ENCODE measurements at places on chromosomes 7 and 10. TPM values are rescaled to one million over a fixed set of nuclear protein-coding genes. Genes with fewer than 3 reads are reported as not detected.

The SP8 gene
- not detected for polyA plus RNA-seq

The CLDN4 gene
- 4.4 TPM for polyA plus RNA-seq

DNA sequence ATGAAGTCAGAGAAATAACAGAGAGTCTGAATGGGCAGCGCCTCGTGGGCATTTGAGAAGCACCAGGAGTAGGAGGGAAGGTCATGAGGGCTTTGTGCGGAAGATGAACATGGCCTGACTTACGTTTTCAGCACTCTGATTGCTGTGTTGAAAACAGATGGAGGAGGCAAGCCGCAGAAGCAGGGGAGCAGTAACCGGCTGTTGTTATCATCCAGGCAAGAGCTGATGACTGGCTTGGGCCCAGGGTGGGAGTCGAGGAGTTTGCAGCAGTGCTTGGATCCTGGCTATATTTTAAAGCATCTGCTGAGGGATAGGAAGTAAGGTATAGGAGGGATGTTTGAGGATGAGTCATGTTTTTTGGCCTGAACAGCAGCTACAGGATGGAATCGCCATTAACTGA lies 12.7 kb upstream of the PDLIM1 start:
- DNase-seq: peak; percentile 58

DNA sequence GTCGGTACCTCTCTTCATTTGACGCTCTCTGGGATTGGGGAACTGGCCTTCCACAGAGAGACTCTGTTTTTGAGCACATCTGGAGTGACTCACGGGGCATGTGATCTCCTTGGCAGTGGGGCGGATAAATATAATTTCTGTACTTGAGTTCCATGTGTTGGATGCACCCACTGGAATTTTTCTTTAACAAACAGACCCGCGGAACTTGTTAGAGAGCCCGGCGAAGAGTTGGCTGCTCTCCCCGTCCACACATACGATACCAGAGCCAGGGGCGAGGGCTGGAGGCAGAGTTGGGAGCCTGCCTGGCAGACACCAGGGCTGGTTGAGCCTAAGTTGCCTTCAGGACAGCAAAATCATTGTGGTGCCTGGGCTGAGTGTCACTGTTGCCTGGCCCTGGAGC lies at the start of gene FAM180A:
TSS of gene FAM180A (minus strand) at position 44 of the 400 bp plus-strand sequence. CDS start 233 bp downstream, outside the sequence.
- DNase-seq: peak; percentile 85

DNA sequence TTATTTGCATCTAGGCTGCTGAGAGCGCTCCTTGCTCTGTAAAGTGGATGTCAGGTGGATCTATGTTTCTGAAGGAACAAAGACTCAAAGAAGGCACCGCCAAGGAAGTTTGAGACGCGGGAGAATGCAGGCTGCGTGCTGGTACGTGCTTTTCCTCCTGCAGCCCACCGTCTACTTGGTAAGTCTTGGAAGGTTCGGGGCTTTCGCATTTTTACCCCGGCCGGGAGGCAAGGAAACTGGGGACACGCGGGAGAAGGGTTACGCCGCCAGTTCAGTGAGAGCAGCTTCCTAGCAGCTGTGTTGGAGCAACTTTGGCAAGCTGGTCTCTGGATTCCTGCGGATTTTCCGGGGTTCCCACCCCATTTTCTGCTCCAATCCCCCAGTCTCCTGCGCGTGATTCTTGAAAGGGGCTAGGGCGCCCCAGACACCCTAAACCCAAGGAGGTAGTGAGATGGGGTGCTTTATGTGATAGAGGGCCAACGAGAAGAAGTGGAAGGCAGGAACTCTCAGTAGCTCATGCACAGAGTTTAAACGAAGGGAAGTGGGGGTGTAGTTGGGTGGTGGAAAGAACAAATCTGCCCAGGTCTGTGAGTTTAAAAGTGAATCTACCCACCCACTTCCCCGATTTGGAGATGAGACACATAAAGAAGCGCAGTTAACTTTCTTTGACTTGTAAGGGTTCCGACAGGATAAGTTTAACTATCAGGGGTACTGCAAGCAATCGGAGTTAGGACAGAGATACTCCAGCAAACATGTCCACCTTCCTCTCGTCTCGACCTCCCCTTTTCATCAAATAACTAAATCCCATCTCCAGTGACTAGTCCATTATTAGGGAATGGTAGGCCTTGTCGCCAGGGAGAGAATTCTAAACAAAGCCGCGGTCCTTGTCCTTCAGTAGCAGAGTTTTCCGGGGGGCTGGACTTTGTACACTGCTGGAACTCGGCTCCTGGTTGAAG lies 2.5 kb downstream of the NXPH1 start:
- DNase-seq: no peak

DNA sequence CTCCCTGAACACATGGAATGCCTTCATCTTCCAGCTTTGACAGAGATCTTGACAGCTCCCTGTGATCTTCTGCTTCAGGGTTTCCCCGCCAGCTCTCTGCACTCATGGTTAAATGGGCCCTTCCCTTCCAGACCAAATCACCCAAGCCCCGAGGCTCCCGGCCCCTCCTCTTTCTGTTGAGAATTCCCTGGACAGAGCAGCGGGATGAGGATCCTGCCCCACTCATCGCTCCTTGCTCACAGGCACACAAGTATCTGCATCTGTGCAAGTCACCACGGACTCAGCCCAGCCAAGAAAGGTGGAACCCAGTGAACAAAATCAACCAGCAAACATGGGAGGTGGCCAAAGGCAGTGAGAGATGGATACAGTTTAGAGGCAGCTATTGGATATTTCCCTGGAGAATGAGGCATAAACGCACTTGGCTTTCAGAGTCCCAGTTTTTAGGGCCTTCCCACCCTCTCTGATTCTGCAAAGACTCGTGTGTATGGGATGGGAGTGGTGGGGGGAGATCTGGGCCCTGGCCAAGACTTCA lies 37.7 kb upstream of the CXCL12 start:
- DNase-seq: no peak

DNA sequence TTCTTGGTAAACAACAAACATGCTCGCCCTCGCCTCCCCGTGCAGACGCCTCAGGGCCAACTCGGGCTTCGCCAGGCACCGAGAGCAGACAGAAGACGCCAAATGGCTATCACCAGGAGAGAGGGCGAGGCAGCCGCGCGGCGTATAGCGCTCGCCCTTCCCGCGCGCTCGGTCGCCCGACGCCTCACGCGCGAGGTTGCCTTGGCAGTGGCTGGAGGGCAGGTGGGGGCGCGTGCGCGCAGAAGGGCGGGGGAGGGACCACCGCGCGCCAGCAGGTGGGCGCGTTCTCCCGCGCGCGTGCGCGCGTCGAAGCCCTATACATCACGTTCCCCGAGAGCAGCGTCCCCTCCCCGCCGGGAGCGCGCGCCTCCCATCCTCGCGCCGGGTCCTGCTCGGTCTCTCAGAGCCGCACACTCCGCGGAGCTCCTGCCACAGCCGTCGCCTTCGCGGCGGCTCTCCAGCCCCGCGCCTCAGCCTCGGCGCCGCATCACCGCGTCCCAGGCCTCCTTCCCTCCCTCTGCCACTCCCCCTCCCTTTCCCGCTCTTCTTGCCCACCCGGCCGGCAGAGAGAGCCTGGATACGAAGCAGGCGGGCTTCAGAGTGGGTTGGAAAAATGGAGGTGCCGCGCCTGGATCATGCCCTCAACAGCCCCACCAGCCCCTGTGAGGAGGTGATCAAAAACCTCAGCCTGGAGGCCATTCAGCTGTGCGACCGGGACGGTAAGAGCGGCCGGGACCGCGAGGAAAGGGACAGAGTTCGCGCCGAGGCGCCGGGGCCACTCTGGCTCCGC lies at the start of gene PHYHIPL:
TSS of gene PHYHIPL (plus strand) at position 403 of the 790 bp plus-strand sequence. CDS start at position 614, 211 bp downstream.
- DNase-seq: no peak

The MSMB gene
- not detected for polyA plus RNA-seq

The PLXNA4 gene
- polyA plus RNA-seq: 0.01 TPM

Data from IMR-90 (cell line).